ENCODE measurements at places on chromosomes 3 and 15. TPM values are rescaled to one million over a fixed set of nuclear protein-coding genes. Genes with fewer than 3 reads are reported as not detected.

Gene UPK1B
- total RNA-seq = not detected

Gene CHRNA5
- under 0.01 TPM for total RNA-seq

Gene GAP43
- total RNA-seq = 0.54 TPM

Gene GADL1
- not detected for total RNA-seq

Gene HLTF
- total RNA-seq = 25.0 TPM

Gene CLPX
- total RNA-seq = 28.3 TPM

Gene C3orf49
- not detected for total RNA-seq

DNA sequence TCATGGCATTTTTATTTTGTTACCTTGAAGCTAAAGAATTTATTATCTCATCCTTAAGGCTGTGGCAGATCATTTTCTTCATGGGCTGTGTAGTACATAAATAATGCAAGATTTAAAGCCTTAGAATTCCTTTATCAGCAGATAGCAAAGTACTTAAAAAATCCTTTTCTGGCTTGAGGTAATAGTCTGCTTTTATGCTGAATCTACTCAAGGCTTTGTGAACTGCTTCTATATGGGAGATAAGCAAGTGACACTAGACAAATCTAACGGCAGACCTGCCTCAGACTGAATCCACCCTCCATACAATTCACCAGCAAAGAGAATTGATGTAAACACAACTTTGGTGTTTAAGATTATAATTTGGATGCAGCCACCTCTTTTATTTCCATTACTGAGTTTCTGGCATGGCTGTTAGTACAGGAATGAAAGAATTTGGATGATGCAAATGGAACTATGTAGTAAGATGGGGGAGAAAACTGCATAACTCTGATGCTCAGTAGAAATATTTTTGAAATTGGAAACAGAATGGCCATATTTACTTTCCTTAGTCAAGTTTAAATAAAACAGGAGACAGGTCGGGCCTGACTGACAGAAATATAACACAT is 1121.5 kb downstream of the NAALADL2 start:
- H3K27me3 ChIP-seq = no peaks in the 10 kb centered on the region
- peak overlapping the region; percentile 17 for H3K27ac ChIP-seq
- peaks cover 10% of the 10 kb centered on the region for H3K4me1 ChIP-seq
- no peak overlapping the region for H3K4me3 ChIP-seq

GRCh38 chr15:37134244-37134643 is 33.9 kb upstream of the MEIS2 start:
- H3K4me3 ChIP-seq = no peak overlapping the region
- peaks cover 18% of the 10 kb centered on the region for H3K4me1 ChIP-seq
- no peaks in the 10 kb centered on the region for H3K27me3 ChIP-seq
- no peaks in the 10 kb centered on the region for H3K36me3 ChIP-seq
- H3K27ac ChIP-seq = no peak overlapping the region

GRCh38 chr3:125115640-125116039 is 59.8 kb upstream of the HEG1 start:
- H3K36me3 ChIP-seq = no peaks in the 10 kb centered on the region
- peaks cover 43% of the 10 kb centered on the region for H3K4me1 ChIP-seq
- H3K27me3 ChIP-seq = no peaks in the 10 kb centered on the region
- peak overlapping the region; percentile 85 for H3K27ac ChIP-seq
- peak; percentile 83 for DNase-seq

- no peak overlapping the region for H3K4me3 ChIP-seq
- H3K27me3 ChIP-seq = no peaks in the 10 kb centered on the region
- peak; percentile 6 for DNase-seq
Measured at GRCh38 chr3:105166893-105167292, 199.8 kb upstream of the ALCAM start.

DNA sequence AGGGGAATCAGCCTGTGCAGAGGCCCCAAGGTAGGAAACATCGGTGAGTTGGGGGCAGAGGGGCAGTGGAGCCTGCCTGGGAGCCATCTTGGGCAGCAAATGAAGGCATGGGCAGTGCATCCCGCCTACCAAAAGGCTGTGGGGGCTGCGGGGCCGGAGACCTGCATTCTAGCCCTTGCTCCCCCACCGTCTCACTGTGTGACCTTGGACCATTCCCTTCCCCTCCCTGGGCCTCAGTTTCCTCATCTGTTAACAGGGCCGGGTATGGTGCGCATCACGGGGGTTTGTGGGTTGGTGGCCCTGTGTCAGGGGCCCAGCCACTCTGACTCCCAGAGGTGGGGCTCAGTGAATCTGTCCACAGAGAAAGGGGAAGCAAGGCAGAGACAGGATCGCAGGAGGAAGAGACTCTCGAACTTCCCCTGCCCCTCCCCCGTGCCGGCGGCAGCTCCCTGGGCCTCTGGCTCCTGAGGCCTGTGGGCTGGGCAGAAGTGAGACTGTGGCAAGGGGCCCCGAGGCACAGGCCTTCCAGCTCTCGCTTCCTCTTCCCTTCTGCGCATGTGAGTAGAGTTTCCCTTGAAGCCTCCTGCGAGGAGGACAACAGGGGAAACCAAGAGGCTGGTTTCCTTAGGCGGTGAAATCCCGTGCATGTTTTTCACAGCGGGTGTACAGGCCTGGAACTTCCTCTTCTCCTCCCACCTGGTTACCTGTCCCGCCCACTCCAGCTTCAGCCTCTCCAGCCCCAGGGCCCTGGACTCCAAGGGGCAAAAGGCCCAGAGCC is 42.9 kb downstream of the IDH2 start:
- H3K27ac ChIP-seq = no peak overlapping the region
- no peaks in the 10 kb centered on the region for H3K27me3 ChIP-seq
- H3K36me3 ChIP-seq = no peaks in the 10 kb centered on the region
- no peak for DNase-seq
- no peaks in the 10 kb centered on the region for H3K4me1 ChIP-seq

- H3K4me3 ChIP-seq = no peak overlapping the region
- H3K36me3 ChIP-seq = no peaks in the 10 kb centered on the region
- no peak for DNase-seq
- H3K4me1 ChIP-seq = no peaks in the 10 kb centered on the region
- no peak overlapping the region for H3K27ac ChIP-seq
Measured at GRCh38 chr15:93649691-93650235, 560.8 kb upstream of the RGMA start.

GRCh38 chr15:89125088-89125826 is 37.0 kb downstream of the ABHD2 start:
- no peak overlapping the region for H3K27ac ChIP-seq
- peaks cover 5% of the 10 kb centered on the region for H3K4me1 ChIP-seq
- H3K27me3 ChIP-seq = no peaks in the 10 kb centered on the region
- no peak overlapping the region for H3K4me3 ChIP-seq
- H3K36me3 ChIP-seq = no peaks in the 10 kb centered on the region

DNA sequence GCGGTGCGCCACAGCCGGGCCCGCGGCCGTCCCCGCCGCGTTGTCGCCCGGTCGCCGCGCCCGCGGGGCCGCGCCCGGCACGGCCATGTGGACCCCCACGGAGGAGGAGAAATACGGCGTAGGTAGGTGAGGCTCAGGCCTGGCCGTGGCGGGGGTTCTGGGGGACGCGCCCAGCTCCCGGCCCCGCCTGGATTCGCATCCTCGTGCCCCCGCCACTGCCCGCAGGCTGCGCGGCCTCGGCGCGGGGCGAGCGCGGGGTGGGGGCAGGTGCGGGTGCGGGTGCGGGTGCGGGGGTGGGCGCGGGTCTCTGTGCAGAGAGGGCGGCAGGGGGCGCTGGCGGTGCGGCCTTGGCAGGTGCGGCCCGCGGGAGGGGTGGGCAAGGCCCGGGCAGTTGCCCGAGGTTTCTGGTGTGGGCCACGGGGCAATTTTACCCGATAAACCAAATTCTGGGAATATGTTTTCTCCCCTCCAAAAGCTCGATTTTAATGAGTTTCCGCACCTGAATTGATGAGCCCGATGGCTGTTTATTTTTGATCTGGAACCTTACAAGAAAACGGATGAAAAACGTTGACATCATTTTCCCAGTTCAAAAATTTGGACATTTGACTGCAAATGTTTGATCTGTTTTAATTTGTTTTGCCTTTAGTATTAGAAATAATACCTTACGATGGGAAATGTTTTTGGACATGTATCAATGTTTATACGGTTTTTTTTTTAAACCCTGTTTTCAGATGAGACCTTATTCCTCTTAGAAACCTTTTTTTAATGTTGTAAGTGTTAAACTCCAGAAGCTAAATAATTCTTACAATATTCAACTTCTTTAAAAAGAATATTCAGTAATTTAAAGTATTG is 678 bp downstream of the DOCK3 start:
- no peaks in the 10 kb centered on the region for H3K36me3 ChIP-seq
- peaks cover 16% of the 10 kb centered on the region for H3K4me1 ChIP-seq
- DNase-seq = peak; percentile 36
- peak overlapping the region; percentile 62 for H3K4me3 ChIP-seq
- no peak overlapping the region for H3K27ac ChIP-seq

DNA sequence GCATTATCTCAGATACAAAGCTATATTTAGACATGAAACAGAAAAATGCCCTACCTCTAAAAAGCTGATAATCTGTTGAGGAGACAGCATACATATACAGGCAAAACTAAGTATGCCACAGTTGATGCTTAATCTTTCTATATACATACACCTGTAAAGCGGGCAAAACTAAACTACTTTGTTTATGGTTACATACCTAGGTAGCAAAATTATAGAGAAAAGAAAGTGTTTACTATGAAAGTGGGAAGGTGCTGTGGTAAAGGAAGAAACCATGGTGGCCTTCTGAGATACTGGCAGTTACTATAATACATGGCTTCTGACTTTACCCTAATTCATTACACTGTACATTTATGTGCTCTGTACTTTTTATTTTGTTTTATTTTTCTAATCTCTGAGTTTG is 36.0 kb upstream of the NR1I2 start:
- no peaks in the 10 kb centered on the region for H3K36me3 ChIP-seq
- no peak overlapping the region for H3K27ac ChIP-seq
- H3K4me1 ChIP-seq = no peaks in the 10 kb centered on the region
- H3K4me3 ChIP-seq = no peak overlapping the region

DNA sequence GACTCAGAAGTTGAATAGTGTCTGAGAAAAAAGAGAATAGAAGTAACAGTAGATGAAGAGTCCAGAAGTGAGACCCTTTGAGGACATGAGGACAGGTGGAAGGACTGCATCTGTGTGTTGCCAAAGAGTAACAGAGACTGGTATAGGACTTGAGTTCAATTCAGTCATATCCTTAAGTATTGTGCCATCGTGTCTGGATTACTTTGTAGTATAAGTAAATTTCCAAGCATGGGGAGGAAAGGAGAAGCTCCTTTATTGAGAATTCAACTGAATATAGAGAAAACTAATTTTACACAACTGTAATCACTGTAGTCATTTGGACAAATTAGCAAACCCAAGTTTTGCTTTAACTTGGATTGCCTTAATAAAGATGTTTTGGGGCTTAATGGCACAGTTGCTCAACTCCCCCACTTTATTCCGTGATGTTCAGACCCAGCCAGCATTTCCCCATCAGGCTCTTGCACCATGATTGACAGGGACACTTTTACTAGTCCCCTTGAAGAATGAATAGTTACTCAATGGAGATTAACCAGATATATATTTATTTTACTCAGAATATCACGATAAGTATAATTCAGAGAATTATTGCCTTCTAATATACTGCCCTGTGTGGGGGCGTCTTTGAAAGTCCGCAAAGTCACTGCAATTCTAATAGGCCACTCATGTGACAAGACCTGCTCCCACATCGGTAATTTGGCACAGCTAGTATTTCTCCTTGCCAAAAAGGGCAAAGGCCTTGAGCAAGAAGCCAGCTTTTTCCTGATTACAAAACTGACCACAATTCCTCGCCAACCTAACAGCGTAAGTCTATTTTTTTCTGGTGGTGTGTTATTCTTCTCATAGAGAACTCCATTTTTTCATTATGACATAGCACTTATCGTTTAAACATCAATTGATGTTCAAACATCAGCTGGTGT is 61.3 kb downstream of the PPARG start:
- no peaks in the 10 kb centered on the region for H3K36me3 ChIP-seq
- 0 out of 2 replicates have a peak, but pooled peaks cover 3% of the 10 kb centered on the region for H3K4me1 ChIP-seq
- no peak for DNase-seq
- no peak overlapping the region for H3K27ac ChIP-seq
- no peak overlapping the region for H3K4me3 ChIP-seq

DNA sequence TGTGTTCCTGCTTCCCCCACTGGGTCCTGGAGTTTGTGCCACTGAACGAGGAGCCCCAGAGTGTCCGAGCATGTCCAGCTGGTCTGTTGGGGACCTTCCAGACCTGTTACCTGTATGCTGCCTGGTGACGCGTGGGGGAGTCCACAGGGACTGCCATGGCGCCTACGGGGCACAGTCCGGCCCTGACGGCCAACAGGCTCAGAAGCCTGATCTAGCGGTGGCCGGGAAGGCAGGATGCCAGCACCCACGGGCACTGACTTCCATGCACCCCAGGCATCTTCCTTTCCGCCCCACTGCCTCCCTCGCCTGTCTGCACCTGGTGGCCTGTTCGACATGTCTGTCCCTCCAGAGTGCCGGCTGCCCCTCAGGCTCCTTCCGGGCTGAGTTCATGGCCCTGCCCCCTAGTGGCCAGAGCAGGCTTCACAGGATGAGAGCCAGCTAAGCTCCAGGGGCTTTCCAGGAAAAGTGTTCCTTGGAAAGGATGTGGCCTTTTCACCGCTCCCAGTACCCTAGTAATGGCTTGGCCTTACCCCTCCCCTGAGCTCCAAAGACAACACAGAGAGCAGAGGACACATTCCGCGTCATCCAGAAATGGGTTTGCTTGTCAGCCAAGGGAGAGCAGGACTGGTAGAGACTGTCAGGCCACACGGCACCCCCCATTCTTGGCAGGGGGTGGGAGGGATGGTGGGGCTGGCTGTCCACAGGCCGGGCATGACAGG is 35.7 kb downstream of the NGRN start:
- no peaks in the 10 kb centered on the region for H3K27me3 ChIP-seq
- no peaks in the 10 kb centered on the region for H3K4me1 ChIP-seq

DNA sequence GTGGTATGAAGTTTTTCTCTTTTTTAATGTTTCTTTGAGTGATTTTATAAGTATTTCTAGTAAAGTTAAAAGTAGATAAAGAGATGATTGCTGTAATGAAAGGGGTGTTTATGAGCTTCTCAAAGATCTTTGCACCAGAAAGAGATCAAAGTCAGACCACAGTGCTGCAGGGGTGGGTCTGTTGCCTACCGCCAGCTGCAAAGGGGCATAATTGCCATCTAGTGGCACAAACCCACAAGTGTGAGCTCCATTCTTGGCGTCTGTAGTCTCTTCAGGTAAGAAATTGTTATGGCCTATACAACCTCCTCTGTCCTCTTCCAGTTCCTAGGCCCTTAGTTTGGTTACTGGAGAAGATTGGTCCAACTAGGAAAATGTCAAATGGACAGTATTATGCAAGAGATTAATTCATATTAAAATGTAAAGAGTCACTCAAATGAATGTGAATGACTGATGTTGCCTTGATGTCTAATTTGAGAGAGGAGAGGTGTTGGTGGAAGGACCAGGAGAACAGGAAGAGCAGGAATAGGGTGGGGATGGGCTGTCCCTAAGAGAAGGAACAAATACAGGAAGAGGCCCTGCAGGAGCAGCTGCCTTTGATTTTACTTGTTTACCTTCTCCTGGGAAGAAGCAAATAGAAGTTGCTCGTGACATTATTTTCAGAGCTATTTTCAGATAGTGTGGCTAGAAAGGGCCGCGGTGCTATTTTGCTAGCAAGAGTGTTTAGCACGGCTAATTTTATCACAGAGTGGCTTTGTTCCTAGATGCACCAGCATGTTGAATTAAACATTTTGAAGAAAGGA is 53.0 kb upstream of the GSK3B start:
- peaks cover 21% of the 10 kb centered on the region for H3K4me1 ChIP-seq
- no peak overlapping the region for H3K4me3 ChIP-seq
- no peak for DNase-seq
- H3K27me3 ChIP-seq = no peaks in the 10 kb centered on the region
- H3K36me3 ChIP-seq = no peaks in the 10 kb centered on the region
- H3K27ac ChIP-seq = no peak overlapping the region
